Spinal cord (tissue), 10 donors: ENCODE measurements at places on chromosomes 11 and 22.

- H3K4me1 ChIP-seq = peaks cover 7% of the 10 kb centered on the region
- no peaks in the 10 kb centered on the region for H3K27me3 ChIP-seq
- H3K4me3 ChIP-seq = peak overlapping the region; percentile 79
- no peak for DNase-seq
- peaks cover 4% of the 10 kb centered on the region for H3K36me3 ChIP-seq
These were observed 586 bp downstream of the TTLL1 start for GRCh38 chr22:43088627-43088983.

GRCh38 chr11:10797531-10797930, 11.2 kb downstream of the EIF4G2 start:
- H3K36me3 ChIP-seq = peaks cover 30% of the 10 kb centered on the region
- peaks cover 2% of the 10 kb centered on the region for H3K4me1 ChIP-seq
- no peak for DNase-seq
- H3K27ac ChIP-seq = no peak overlapping the region
- H3K4me3 ChIP-seq = no peak overlapping the region

- no peak for DNase-seq
- no peak overlapping the region for H3K27ac ChIP-seq
- no peaks in the 10 kb centered on the region for H3K27me3 ChIP-seq
- no peak overlapping the region for H3K4me3 ChIP-seq
- H3K36me3 ChIP-seq = no peaks in the 10 kb centered on the region
These were observed 941.6 kb upstream of the CHORDC1 start for GRCh38 chr11:91164452-91164822.

- H3K4me1 ChIP-seq = peaks cover 4% of the 10 kb centered on the region
- H3K27me3 ChIP-seq = no peaks in the 10 kb centered on the region
- DNase-seq = no peak
- no peak overlapping the region for H3K4me3 ChIP-seq
These were observed 35.1 kb downstream of the HIPK3 start for GRCh38 chr11:33292311-33292710.

GRCh38 chr11:29131055-29131454, 885.8 kb downstream of the KCNA4 start:
- no peaks in the 10 kb centered on the region for H3K4me1 ChIP-seq
- DNase-seq = no peak
- no peak overlapping the region for H3K4me3 ChIP-seq
- H3K27ac ChIP-seq = no peak overlapping the region
- no peaks in the 10 kb centered on the region for H3K36me3 ChIP-seq
- no peaks in the 10 kb centered on the region for H3K27me3 ChIP-seq

DNA sequence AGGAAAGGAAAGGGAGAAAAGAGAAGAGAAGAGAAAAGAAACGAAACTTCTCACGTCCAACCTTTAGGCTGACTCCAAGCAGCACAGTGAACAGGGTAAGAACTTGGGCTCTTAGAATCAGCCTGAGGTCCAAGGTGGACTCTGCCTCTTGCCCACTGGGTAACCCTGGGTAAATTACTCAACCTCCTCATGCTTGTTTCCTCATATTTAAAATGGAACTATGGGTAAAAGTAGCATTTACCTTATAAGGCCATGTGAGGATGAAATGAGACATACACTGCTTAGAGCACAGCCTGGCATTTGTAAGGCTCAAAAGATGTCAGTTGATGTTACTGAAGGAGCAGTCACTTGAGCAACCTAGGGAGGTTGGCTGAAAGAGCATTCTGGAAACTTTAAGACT, 107.9 kb downstream of the C11orf58 start:
- DNase-seq = no peak
- H3K4me1 ChIP-seq = no peaks in the 10 kb centered on the region
- no peaks in the 10 kb centered on the region for H3K27me3 ChIP-seq
- H3K27ac ChIP-seq = no peak overlapping the region

- no peaks in the 10 kb centered on the region for H3K36me3 ChIP-seq
- H3K4me1 ChIP-seq = peaks cover 31% of the 10 kb centered on the region
- H3K27me3 ChIP-seq = no peaks in the 10 kb centered on the region
- no peak for DNase-seq
These were observed 4.3 kb upstream of the PSMC3 start for GRCh38 chr11:47430524-47430923.

- H3K4me1 ChIP-seq = peaks cover 41% of the 10 kb centered on the region
- H3K4me3 ChIP-seq = no peak overlapping the region
- DNase-seq = no peak
- H3K27ac ChIP-seq = no peak overlapping the region
- no peaks in the 10 kb centered on the region for H3K27me3 ChIP-seq
- peaks cover 41% of the 10 kb centered on the region for H3K36me3 ChIP-seq
These were observed 7.3 kb downstream of the CABP7 start for GRCh38 chr22:29727131-29727523.

- H3K27me3 ChIP-seq = no peaks in the 10 kb centered on the region
- no peak overlapping the region for H3K4me3 ChIP-seq
- no peak overlapping the region for H3K27ac ChIP-seq
- no peak for DNase-seq
- H3K4me1 ChIP-seq = peaks cover 59% of the 10 kb centered on the region
- H3K36me3 ChIP-seq = peaks cover 4% of the 10 kb centered on the region
These were observed 22.9 kb downstream of the RPL3 start for GRCh38 chr22:39296535-39296934.

DNA sequence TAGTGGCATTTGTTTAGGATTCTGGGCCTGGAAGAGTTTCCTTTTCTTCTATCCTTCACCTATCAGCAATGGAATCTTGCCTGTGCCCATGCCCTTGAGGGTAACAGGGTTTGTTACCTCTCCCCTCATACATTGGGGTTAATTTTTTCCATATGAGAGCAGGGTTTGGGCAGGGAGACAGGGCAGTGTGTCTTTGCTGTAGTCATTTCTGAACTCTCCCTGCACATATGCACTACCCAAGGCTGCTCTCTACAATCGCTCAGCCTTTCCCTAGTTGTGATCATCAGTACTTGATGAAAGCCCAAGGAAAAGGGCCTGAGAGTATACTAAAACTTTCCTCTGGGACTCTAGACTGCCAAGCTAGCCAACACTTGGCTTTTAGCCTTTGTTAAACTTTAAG, 95.7 kb downstream of the LRRC32 start:
- peaks cover 18% of the 10 kb centered on the region for H3K4me1 ChIP-seq
